HT-29 (cell line): ENCODE measurements at places on chromosomes 12 and 14. TPM values are rescaled to one million over a fixed set of nuclear protein-coding genes. Genes with fewer than 3 reads are reported as not detected.

Gene OR4E2
- not detected in 2 replicates for total RNA-seq

Gene KRT74
- total RNA-seq = not detected in 2 replicates

Gene KRT2
- total RNA-seq = not detected in 2 replicates

Gene JPH4
- not detected in 2 replicates for total RNA-seq

Gene BICDL1
- total RNA-seq = 19.9 and 21.5 TPM in 2 replicates

Gene ANG
- total RNA-seq = 0.57 and 4.0 TPM in 2 replicates

Gene MEG3
- not detected in 2 replicates for total RNA-seq

Gene TAS2R9
- total RNA-seq = 0.56 TPM in 1 of 2 replicates, not detected in the other

Gene PRPH
- total RNA-seq = not detected in 2 replicates

Gene RFX4
- total RNA-seq = not detected in 2 replicates

Gene CRIP1
- 667 and 791 TPM in 2 replicates for total RNA-seq

Gene SPTB
- under 0.01 and 0.03 TPM in 2 replicates for total RNA-seq

Gene ESR2
- 0.03 TPM in 1 of 2 replicates, not detected in the other for total RNA-seq

Gene B4GALNT3
- total RNA-seq = 25.5 and 30.8 TPM in 2 replicates

Gene ALKBH1
- 4.2 and 4.6 TPM in 2 replicates for total RNA-seq

Gene CAPZA3
- total RNA-seq = not detected in 2 replicates

Gene KRT3
- not detected in 2 replicates for total RNA-seq

Gene KIF5A
- not detected in 2 replicates for total RNA-seq

Gene KRT73
- not detected in 2 replicates for total RNA-seq

Gene DEPDC4
- 0.23 and 1.1 TPM in 2 replicates for total RNA-seq

Gene CKAP4
- total RNA-seq = 8.1 and 9.1 TPM in 2 replicates

Gene NRXN3
- total RNA-seq = not detected in 2 replicates

Gene GPR135
- 0.83 and 0.84 TPM in 2 replicates for total RNA-seq

Gene STAB2
- 0.05 TPM in 1 of 2 replicates, not detected in the other for total RNA-seq

Gene AKAP6
- 0.50 and 1.3 TPM in 2 replicates for total RNA-seq

Gene GCH1
- 11.5 and 11.8 TPM in 2 replicates for total RNA-seq

Gene ESRRB
- not detected in 2 replicates for total RNA-seq

Gene MYO1A
- total RNA-seq = 0.76 and 1.8 TPM in 2 replicates

Gene OR4K1
- total RNA-seq = not detected in 2 replicates

Gene MIP
- total RNA-seq = 0.15 and 0.26 TPM in 2 replicates

Gene PROX2
- total RNA-seq = not detected in 2 replicates
